ENCODE measurements at places on chromosomes 6 and 20.

GRCh38 chr6:63783096-63783495 is 147.5 kb downstream of the PHF3 start:
- DNase-seq, result no peak

DNA sequence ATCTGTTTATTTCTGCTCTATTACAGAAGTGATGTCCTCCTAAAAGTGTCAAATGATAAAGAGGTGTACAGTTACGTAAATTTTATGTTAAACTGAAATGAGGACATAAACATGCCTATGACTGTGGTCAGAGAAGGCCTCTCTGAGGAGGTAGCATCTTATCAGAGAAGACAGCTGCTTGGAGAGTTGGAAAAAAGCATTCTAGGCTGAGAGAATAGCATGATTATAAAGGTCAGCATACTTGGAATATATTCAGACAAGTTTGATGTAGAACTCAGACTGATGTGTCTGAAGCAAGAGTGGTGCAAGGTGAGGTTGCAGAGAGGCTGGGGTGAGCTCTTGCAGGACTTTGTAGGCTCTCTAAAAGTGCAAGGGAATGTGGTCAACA is 3.1 kb upstream of the PCNA start:
- DNase-seq, result no peak

DNA sequence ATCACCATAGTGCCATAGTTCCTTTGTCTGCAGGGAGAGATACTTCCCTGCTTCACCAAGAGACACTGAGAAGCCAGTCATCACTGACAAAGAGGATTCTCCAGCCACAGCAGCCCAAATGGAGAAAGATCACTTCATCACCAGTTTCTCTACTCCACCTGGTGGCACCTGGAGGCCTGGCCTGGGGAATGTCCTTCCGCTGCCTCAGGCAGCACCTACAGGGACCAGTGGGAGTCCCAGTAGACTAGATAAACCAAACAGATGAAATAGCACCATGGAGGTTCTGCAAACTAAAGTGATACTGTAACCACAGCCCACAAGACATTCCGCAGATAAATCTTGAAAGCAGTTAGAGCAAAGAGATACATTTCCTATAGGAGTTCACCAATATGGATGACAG is 266.5 kb downstream of the C6orf118 start:
- DNase-seq, result no peak

DNA sequence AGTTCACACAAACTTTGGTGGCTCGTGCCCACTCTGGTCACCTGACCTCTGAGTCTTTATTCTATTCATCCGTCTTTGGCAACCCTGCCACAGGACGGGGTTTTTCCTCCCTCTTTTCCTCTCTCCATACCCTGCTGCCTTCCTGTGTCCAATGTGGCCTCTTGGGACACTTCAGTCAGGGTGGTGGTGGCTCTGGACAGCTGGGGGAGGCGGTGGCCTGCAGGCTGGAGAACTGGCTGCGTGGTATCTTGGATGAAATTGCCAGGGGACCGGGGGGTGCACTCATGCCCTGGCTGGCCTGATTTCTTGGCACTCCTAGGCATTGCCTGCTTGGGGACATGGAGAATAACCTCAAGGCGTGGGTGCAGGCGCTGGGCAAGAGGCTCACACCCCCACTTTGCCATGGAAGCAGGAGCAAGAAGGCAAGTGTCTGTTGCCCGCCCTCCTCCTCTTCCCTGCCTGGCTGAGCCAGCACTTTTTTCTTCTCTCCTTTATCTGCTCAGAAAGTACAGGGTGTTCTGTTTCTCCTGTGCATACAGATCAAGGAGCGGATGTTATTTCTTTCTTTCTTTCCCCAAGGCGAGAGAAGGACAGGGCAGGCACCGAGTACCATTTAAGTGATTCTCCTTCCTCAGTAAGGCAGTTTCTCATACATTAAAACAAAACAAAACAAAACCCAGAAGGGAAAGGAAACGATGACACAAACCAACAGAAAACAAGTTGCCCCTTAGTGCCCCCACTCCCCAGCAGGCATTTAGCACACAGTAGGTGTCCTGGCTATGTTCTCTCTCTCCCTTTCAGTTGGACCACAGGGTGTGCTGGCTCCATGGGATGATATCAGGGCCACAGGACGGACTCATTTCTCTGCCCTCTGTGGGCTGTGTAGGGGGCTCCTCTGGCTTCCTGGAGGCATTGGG is 155.5 kb upstream of the RNF24 start:
- no peak for DNase-seq

DNA sequence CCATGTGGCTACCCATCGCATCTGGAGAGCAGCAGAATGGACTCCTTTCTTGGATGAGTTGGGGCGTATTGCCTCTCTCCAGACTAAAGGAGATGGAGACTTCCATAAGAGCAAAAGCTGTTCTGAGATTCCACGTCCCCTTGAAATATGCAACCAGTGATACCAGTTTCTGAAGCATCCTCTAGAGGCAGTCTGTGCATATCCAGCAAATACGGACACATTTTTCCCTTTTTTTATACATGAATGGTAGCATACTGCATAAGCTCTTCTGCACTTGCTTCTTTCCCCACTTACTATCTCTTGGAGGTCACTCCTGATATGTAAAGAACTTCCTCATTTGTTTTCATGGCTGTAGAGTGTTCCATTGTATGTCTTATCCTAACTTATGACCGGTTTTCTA is 34.6 kb downstream of the TAF8 start:
- no peak for DNase-seq

GRCh38 chr6:96537726-96538125 is 16.1 kb downstream of the UFL1 start:
- no peak for DNase-seq

- DNase-seq, result no peak
Observed at GRCh38 chr6:101114703-101115102, 233.6 kb upstream of the ASCC3 start.

GRCh38 chr20:61628480-61628879 is 376.4 kb downstream of the CDH4 start:
- DNase-seq, result no peak

GRCh38 chr6:105452924-105453756 is 50.3 kb upstream of the PREP start:
- DNase-seq, result no peak

GRCh38 chr6:152727507-152727906 is 23.1 kb upstream of the VIP start:
- no peak for DNase-seq

- no peak for DNase-seq
Observed at GRCh38 chr20:53050338-53050737, 78.2 kb downstream of the TSHZ2 start.

DNA sequence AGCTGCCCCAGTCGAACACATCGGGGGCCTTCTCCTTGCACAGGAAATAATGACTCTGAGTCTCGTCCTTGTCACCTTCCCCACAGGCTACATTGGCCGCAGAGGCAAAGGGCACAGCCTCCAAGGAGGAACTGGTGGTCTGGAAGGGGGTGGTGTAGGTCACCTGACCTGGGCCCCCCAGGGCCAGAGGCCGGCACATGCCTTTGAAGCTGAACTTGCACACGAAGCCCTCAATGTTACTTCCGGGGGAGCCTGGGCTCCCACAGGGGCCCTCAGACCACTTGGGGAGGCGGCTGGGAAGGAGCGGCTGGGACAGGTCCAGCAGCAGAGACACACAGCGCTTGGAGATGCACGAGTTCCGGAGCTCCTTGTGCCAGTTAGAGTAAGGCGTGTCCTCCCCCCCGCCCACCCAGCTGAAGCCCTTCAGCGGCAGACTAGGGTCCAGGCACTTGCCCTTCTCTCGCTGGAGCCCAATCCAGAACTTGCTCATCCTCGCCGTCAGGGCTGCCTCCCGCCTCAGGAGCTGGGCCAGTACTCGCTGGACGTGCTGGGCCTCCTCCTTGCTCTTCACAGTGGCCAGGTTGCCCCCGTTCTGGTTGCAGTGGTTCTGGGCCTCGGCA is 578 bp downstream of the CD93 start:
- no peak for DNase-seq

DNA sequence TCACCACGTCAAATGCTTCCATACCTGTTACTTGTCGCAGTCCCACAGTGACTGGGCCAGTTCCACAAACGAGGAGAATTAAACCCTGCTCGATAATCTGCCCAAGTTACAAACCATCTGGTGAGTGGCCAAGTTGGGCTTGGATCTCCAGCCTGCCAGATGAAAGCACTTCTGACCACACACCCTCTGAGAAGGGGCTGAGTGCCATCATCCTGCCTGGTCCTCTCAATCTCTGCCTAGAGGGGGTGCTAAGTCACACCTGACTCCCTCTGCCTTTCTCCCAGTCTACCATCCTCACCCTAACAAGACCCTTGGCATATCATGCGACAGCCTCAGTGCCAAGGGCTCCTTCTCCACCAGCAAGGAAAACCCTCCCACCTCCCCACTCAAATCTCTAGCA is 15.8 kb downstream of the RRP36 start:
- no peak for DNase-seq

- no peak for DNase-seq
Observed at GRCh38 chr20:60056407-60057122, 98.3 kb downstream of the CDH26 start.

GRCh38 chr20:59453759-59454560 is 150.4 kb upstream of the PHACTR3 start:
- no peak for DNase-seq

- DNase-seq, result no peak
Observed at GRCh38 chr20:63940472-63941266, 15.5 kb downstream of the UCKL1 start.

GRCh38 chr6:33723371-33724085 is 12.0 kb upstream of the UQCC2 start:
- no peak for DNase-seq

- no peak for DNase-seq
Observed at GRCh38 chr20:48919882-48920526, 1.5 kb upstream of the ARFGEF2 start.

All from activated CD4-positive, alpha-beta T cell treated with anti-CD3 and anti-CD28 coated beads for 24 hours (primary cell).